Gastrocnemius medialis (tissue), 4 donors: ENCODE measurements at places on chromosomes 12 and 14. TPM values are rescaled to one million over a fixed set of nuclear protein-coding genes. Genes with fewer than 3 reads are reported as not detected.

Gene SPIC
- total RNA-seq = not detected

Gene GLS2
- total RNA-seq = not detected

Gene PTPN6
- total RNA-seq = 0.87 TPM

Gene FAM222A
- total RNA-seq = 24.3 TPM

Gene ATG2B
- 27.6 TPM for total RNA-seq

Gene ENDOU
- total RNA-seq = not detected

Gene ABCC9
- total RNA-seq = 140 TPM

Gene SERPINA9
- not detected for total RNA-seq

Gene KRT73
- not detected for total RNA-seq

Gene DDN
- 292 TPM for total RNA-seq

Gene INTS13
- total RNA-seq = 21.3 TPM

Gene TAS2R7
- not detected for total RNA-seq

Gene GLT1D1
- 4.9 TPM for total RNA-seq

Gene KRT79
- not detected for total RNA-seq

Gene ANKRD33
- not detected for total RNA-seq

Gene MIP
- not detected for total RNA-seq

Gene MYF5
- 1.7 TPM for total RNA-seq

Gene PLEKHH1
- total RNA-seq = 3.0 TPM

Gene SUSD6
- 14.0 TPM for total RNA-seq

Gene ACSS3
- 8.9 TPM for total RNA-seq

Gene IAPP
- total RNA-seq = not detected

Gene C12orf54
- not detected for total RNA-seq

Gene C12orf42
- total RNA-seq = not detected

Gene COCH
- 0.35 TPM for total RNA-seq

Gene CFAP73
- not detected for total RNA-seq

Gene ZNF384
- 28.5 TPM for total RNA-seq

Gene WDHD1
- total RNA-seq = 0.72 TPM

Gene TTC7B
- 35.0 TPM for total RNA-seq

Gene PSMB11
- total RNA-seq = not detected

Gene FOXG1
- total RNA-seq = not detected

Gene MFAP5
- total RNA-seq = 63.5 TPM

Gene WNT5B
- total RNA-seq = 0.17 TPM

Gene SLC7A7
- total RNA-seq = 1.9 TPM
